Fibroblast of pulmonary artery (primary cell): ENCODE measurements at places on chromosomes 6 and 20.
A peak's percentile ranks its signal among the peaks of the same experiment; 100 is the strongest.

GRCh38 chr6:10441004-10441654 lies 26.3 kb upstream of the TFAP2A start:
- peak; percentile 91 for DNase-seq

GRCh38 chr6:150934380-150934779 lies 68.9 kb downstream of the MTHFD1L start:
- peak; percentile 73 for DNase-seq

GRCh38 chr6:26156850-26157250 lies 69.6 kb downstream of the HFE start:
- DNase-seq: no peak

DNA sequence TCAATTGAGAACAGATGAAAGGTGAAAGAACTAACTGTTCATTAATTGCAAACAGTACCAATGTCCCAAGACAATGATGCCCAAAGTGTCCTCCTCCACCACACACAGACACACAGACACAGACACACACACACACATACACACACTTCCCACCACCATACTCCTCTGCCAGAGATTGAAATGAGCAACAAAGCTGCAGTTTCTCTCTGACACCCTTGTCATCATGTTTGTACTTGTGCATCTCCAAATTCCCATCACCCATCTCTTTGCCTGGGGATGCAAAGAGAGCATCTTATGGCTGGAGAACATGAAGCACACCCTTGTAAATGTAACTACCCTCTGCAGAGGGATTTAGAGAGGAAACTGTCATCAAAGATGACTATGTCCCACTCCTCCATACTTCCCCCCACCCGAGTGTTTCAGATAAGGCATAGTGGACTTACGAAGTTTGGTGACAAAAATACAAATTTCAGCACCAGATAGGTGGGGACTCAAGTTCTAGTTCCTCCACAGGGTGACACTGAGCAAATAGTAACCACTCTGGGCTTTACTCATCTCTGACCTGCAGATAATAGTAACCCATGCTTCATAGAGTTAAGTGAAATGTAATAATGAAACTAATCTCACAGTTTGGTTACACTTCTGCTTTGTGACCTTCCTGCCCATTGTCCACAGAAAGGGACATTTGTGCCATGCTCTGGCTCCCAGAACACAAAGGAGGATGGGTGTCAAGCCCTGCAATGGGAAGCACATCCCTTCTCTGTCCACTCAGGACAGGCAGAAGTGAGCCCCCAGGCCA lies 8.7 kb downstream of the MAFB start:
- DNase-seq: no peak

- no peak for DNase-seq
These were observed 1.5 kb downstream of the RAMACL start for GRCh38 chr6:166584853-166585429.

DNA sequence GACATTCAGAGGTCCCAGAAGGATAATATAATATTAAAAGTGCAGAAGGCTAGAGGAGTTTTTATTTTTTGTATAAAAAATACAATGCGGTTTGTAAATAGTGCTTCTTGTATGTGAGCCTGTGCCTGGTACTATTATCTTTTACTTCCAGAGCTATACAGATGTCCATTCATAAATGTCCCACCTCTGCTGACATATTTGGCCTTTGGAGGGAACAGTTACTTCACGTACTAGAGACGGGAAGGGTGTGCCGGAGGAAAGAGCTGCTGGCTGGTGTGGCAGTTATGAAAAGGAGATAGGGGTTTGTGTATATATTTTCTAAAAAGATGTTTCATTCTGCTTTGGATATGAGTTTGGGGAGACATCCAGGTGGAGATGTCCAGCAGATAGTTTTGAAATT lies 8.8 kb downstream of the CD109 start:
- no peak for DNase-seq

- DNase-seq: no peak
These were observed 5.3 kb downstream of the TMEM170B start for GRCh38 chr6:11542863-11543262.

- no peak for DNase-seq
These were observed 54.8 kb downstream of the DACT2 start for GRCh38 chr6:168264593-168265335.

DNA sequence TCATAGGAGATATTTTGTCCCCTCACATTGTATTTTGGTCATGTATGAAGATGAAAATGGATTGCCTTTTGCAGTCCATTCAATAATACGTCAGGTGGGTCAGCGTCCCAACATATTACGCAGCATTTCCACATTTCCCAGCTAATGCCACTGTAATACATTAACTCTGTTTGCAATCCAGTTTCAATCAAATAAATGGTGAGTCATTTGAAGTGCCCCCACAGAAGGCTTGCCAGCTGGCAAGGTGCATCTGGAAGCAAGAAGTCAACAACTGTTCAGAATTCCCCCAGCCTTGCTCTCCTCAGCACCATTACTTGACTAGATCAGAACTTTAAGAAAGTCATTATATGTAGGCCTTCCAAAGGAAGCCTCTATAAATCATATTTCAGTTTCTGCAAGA lies 50.4 kb downstream of the PHACTR1 start:
- DNase-seq: no peak

DNA sequence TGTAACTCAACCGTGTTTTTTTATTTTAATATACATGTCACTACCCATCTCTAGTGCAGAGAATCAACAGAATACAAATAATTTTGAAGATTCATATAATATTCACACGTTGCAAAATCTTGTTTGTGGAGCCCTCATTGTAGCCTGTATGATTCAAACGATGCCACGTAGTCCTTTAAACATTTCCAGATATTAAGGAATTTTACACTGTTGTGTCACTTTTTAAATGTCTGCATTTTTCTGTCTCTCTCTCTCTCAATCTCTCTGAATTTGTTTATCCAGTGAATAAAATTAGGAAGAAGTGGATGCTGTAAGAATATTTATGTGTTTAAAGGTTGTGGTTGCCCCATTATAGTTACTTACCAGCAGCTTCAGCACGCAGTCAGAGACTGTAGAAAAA lies 262.0 kb downstream of the PAX1 start:
- DNase-seq: no peak
